ENCODE measurements at places on chromosomes 5 and 9.

GRCh38 chr5:172564188-172564587, 76.9 kb upstream of the NEURL1B start:
- DNase-seq: no peak

DNA sequence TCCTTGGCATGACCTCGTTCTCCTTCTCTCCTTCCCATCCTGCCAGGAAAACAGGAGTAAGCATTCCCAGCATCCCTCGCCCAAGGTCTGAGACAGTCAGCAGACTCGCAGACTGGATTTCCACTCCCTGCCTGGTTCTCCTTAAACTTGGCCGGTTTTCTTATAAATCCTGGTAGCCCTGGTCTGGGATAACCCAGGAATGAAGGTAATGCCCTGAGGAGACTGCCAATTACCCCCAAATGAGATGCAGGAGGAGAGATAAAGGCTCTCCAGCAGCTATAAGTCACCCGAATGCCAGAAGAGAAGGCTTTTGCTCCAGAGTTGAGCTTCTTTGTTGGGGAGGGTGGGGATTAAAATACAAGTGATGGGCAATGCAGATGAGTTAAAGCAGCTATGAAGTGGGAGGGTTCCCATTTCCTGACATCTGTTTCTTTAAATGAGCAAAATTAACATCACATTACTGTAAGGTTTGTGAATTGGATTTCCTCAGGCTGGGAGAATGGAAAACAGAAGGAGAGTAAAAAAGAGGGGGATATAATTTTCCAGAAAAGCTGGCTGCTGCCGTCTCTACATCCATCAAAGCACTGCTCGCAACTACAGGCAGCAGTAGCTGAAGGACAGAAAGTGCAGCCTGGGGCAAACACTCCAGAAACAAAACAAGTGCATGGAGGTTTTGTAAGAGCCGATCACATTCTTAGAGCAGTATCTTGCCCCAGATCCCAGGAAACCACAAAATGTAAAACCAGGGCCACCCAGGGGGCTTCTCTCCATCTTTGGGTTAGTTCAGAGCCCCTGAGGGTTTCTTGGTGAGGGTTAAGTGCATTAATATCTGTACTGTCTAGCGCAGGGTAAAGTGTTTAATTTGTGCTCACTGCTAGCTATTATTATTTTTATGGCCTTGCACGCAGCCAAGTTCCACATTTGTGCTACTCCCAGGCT, 177.6 kb upstream of the PANK3 start:
- DNase-seq: no peak

- DNase-seq: no peak
Observed at GRCh38 chr5:77210964-77211690, 647 bp downstream of the PDE8B start.

- DNase-seq: no peak
Observed at GRCh38 chr9:92714016-92714415, 44.1 kb upstream of the IPPK start.

GRCh38 chr9:123353041-123353440, 3.0 kb upstream of the CRB2 start:
- DNase-seq: no peak

DNA sequence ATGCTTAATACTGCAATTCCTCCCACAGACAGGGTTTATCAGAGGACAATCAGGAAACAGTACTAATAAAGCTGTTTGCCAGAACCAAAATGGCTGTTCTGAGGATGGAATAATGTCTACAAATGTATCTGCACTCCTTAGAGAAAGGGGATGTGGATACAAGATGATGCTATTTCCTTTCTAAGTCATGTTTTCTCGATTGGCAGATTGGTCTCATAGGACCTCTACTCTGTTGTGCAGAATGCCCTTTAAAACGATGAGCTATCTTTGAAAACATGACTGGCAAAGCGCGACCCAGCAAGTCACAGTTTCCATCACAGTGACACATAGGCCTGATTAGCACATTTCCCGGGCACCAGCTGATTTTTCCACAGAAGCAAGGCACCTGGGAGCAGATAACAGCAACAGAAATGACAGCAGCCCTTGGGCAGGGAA, 54.0 kb downstream of the AOPEP start:
- DNase-seq: no peak

DNA sequence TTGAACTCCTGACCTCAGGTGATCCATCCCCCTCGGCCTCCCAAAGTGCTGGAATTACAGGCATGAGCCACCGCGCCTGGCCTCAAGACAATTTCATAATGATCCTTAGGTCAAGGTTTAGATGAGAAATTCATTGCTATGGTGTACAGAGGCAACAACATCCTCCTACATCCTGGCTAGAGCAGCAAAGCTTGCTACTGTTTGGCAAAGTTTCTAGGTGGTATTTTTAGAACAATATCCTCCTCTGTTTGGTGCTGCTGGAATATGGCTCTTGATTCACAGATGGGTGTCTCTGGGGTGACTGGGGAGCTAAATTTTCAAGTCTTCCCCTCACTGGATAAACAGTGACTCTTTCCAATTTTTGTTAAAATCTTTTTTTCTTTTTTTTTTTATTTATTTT, 30.6 kb downstream of the CRHBP start:
- no peak for DNase-seq

GRCh38 chr5:8908055-8908683, 637.7 kb downstream of the SEMA5A start:
- peak; percentile 5 for DNase-seq

DNA sequence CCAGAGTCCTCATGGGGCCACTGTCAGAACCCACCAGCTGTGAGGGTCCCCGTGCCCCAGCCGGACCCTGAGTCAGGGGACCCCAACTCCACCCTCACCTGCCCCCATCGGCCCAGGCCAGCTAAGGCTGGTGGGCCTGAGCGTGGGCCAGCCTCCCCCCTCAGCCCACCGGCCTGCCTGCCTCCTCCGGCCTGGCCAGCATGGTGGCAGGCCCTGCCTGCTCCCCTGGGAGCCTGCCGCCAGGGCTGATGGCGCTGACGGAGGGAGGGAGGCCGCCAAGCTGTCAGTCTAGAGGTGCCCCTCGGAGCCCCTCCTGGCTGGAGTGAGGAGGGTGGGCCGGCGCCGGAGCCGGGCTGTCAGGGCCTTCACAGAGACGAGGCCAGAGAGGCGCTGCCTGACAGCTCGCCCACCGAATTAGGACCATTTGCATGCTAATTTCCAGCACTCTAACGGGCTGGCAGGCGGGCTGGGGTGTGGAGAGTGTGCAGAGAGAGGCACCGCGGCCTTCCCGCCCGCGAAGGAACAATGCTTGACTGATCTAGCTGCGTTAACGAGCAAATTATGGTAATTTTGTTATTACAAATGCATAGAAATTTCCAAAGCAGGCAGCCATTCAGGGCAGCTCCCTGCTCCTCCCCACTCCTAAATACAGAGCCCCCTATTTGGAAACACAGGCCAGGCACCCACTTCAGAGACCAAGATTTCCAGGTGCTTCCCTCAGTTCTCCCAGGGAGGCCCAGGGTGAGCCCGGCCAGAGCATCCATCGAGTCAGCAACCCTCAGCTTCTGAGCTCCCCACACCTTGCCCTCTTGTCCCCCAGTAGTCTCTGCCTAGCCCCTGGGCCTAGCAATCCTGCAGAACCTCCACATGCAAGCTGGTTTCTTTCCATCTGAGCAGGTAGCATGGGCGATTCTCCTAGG, 169.3 kb downstream of the PAX5 start:
- DNase-seq: no peak

DNA sequence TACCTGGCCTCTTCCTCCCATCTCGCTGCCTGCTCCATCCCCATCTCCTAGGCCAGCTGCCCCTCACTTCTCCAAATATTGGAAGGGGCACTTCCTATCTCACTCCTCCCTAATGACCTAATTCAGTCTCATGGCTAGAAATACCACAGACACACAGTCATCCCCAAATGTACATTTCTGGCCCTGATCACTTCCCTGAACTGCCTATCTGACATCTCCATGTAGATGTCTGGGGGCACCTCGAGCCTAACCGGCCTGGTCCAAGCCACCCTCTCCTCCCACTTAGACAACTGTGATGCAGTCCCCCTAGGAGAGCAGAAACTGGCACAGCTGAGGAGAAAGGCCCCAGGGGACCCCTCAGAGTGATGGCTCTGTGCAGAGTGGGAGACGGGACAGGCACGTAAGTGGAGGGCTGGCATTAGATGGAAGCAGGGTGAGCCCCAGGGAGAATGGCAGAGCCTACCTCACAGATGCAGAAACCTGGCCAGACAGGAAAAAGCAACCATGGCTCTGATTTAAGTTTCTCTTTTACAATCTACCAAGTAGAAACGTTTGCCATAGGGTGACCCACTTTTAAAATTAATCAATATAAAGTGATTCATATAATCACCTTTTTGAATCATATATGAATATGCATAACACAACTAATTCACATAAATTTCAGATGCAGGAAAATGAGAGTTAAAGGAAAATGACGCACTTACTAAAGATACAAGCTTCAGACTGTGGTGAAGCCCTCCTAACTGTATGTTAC, 22.1 kb downstream of the CAMSAP1 start:
- DNase-seq: no peak

GRCh38 chr9:129074106-129074505, 6.8 kb upstream of the DOLPP1 start:
- DNase-seq: no peak

- no peak for DNase-seq
Observed at GRCh38 chr5:131649161-131649560, 14.1 kb upstream of the RAPGEF6 start.

DNA sequence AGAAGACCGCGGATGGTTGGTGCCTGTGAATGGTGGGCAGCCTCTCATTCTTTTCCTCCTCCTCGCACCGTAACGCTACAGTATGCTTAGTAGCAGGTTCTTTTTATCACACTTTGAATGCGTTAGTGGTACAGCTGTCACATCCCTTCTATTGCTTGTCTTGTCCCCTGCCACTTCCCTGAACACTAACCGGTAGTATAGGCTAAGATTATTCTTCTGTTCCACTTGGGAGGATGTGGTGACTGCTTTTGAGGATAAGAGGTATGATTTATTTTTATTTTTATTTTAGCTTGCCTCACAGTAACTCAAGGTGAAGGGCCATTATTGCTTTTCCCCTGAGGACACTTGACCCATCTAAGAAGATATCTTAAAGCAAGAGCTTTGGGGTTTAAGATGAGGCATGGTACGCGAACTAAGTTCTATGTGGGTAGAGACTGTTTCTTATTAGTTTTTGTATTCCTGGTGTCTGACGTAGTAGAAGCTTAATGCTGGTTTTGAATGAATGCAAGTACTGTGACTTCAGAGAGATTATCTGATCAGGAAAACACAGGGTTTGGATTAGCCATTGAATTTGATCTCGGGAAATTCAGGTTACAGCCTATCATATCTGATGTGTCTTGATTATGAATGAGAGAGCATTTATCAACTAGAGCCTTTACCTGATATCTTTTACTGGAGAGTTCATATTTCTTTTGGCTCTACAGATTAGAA, 951 bp downstream of the UNC13B start:
- no peak for DNase-seq

GRCh38 chr5:156259618-156260017, 67.3 kb upstream of the SGCD start:
- no peak for DNase-seq

DNA sequence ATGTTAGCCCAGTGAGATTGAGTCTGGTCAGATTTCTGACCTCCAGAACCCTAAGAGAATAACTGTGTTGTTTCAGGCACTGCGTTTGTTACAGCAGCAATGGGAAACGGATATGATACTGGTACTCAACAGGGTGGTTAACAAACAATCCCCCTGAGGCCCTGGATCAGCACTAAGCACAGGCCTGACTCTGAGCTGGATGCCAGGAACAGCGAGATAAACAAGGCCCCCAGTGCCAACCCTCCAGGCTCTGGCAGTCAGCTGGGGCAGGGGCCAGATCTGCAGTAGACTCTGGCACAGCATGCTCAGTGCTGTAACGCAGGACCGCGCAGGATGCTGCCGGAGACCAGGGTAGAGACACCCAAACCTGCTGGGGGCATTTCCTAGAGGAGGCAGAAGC, 22.1 kb downstream of the CPLX2 start:
- no peak for DNase-seq
